ENCODE measurements at places on chromosomes 4 and X.

GRCh38 chr4:7979652-7979968, 39.9 kb upstream of the AFAP1 start:
- no peak for DNase-seq

- no peak for DNase-seq
Observed at GRCh38 chr4:62226082-62226481, 1026.0 kb downstream of the ADGRL3 start.

DNA sequence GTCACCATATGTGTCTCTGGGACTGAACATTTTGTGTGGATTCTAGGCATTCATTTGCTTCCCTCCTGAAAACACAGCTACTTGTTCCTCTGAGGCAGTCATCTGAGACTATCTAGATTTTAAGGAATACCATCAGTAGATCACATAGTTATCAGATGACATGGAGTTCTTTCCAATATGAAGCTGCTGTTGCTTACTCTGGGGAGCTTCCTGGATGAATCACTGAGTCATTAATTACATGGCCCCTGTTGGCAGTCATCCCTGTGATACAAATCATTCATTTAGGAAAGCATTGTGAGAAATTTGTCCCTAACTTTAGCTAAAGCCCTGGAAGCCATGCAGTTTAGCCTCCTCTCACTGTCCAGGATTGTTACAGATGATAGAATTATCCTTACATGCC, 98.2 kb upstream of the ARSJ start:
- peak; percentile 70 for DNase-seq

DNA sequence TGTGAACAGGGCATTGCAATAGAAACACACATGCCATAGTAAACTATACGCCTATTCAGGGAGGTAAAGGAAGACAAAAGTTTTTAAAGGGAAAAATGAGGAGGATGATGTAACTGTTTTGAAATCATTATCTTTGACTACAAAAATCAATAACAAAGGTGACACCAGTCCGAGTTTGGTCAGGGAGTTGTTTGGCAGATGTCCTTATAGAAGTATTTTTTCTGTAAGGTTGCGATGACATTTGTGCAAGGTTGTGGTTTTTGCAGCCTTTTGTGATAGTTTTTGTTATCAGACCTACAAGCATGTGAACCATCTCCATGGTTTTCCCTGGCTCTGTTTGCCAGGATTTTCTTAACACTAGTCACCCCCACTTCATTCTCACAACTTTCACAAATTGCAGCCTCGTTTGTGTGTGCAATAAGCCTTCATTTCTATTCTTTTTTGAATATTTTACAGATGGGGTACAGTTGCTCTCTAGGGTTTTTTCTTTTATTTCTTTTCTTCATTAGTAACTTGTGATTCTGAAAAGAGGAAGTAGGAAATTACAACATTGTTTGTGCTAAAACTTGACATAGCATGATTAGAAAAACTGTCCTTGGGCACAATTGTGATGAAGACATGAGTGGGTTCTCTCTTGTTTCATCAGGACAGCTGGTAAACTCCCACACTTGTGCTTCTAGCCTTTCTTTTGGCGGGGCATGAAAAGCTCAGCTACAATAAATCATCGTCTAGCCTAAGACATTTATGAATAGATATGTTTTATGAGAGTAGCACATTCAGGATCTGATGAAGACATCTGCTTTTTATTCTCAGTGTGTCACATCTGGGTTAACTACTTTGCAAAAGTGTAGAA, 60.2 kb upstream of the PNPLA4 start:
- DNase-seq = no peak

- DNase-seq = no peak
Observed at GRCh38 chr4:111649308-111649707, 495.9 kb upstream of the FAM241A start.

DNA sequence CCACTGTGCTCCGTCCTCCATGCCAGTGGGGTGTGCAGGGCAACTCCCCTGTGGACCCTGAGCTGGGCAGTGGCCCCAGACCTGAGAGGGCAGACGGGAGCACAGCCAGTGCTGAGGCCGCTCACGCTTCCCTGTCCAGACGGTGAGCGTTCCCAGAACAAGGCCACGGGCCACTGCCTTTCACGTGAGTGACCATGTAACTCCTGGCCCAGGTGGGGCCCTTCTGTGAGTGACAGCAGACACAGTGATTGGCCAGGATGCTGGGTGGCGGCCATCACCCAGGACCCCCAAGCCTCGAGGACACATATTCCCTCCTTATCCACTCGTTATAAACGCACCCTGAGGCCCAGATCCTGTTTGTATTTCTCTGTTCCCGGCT, 10.5 kb downstream of the NSG1 start:
- DNase-seq = no peak

DNA sequence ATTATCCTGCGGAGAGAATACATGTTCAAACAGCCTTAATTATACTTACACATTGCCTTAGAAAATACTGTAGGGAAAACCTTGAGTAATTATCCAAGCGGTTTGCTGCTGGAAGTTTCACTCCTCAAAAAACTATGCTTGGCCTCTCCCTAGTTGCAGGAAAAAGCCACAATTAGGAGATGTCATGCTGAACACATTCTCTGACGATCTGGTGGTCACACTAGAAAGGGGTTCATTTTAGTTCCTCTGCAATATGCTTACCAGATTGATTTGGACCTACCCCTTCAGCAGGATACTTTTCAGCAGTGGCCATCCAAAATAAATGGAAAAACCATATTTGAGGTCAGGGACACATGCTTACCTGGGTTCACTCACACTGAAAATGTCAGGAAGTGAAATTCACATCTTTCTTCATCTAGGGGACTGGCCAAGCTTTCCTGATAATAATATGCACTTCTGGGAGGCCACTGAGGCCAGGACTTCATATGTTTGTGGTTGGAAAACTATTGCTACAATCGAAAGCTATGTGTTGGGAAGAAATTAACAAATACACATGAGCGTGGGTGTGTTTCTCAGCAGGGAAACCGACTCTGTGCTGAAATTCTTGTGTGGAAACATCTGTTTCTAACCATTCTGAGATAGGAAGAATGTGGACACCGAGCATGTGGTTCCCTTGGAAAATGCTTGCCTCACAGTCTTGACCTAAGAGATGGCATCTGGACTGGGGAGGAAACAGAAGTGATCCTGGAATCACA, 68.8 kb downstream of the ATXN3L start:
- peak; percentile 44 for DNase-seq

DNA sequence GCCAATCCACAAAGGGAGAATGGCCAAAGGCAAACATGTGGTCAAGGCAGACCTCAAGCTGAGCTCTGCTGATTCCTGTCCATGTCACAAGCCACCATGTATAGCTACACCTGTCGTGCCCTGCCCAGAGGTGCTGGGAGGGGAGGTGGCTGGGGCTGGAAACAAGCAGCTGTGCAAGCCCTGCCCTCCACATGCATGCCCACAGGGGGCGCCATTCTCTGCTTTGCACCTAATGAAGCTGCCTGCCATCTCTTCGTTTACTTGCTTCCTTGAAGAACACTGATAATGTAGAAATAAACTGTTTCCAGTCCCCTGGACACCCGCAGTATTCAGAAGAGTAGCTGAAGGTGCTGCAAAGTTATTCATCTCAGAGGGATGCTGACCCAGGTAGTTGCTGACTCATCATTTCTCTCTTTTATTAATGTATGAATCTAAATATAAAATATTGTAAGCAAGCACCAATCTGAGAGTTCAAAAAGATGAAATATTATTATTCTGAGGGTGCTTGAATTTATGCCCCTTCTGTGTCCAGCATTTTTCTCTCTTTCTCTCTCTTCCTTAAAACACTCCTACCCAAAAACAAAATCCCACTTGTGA, 278.6 kb downstream of the ADGRA3 start:
- DNase-seq = no peak

- DNase-seq = no peak
Observed at GRCh38 chrX:57674861-57675260, 5.2 kb downstream of the NLRP2B start.

GRCh38 chr4:68581383-68582338, 5.5 kb upstream of the UGT2B17 start:
- DNase-seq = no peak

DNA sequence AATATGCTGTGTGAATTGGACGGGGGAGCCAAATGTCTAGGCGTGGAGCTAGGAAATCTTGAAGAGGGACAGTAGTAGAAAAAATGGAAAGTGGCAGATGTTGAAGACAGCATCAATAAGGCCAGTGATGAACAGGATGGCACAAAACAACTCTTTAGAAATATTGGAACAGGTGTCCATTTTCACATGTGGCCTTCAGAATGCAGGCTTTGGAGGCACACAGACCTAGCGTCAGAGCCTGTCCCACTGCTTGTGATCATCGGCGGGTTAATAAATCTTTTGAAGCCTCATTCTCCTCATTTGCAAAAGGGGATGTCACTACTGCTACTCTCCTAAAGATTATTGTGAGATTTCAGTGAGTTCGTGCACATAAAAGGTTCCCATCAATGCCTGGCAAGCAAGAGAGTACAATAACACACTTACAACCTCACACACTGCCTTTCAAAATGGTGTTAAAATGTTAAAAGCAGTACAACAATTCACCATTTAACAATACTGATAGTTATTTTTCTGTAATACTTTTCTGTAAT, 2.4 kb downstream of the PDLIM3 start:
- no peak for DNase-seq

DNA sequence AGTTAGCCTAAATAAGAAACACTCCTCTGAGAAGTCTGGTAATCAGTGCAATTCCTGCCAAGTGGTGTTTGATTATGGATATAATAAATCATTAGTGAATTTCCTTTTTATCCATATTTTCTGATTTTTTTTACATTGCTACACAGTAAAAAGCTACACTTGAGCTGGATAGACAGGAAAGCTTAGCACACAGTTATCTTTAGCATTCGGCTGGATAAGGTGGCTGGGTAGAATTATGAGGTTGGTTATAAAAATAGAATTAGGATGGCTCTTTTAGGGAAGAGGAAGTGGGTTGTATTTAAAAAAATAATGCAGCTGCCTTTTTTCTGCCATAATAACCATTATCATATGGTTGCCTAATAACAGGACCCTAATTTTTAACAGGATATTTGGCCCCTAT, 460.6 kb downstream of the NAF1 start:
- DNase-seq = no peak

GRCh38 chr4:128301979-128302378, 14.4 kb upstream of the PGRMC2 start:
- no peak for DNase-seq

DNA sequence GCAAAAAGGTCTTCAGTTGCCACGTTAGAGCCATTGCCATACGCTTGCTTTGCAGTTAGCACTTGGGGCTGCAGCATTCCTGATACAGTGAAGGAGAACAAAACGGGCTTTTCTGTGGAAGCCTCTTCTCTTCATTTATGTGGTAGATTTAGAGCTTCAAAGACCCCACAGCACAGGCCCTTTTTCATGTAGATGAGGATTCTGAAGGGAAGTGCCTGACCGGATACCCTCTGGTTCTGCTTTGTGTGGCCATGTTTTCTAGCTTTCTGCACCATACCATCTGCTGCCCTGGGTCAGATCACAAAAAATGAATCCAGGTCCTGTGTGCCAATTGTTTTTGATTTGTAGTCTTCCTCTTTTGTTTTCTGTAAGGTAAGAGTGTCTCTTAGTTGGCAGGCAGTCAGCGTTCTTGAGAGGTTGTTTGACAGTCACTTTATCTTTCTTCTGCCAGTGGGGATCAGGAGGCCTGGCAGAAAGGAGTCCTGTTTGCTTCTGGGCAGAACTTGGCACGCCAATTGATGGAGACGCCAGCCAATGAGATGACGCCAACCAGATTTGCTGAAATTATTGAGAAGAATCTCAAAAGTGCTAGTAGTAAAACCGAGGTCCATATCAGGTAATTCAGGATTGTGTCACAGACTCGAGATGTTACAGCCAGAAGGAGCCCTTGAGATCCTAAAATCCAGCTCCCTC, 7.7 kb downstream of the LAP3 start:
- no peak for DNase-seq

- DNase-seq = no peak
Observed at GRCh38 chr4:8157496-8157895, 1.1 kb downstream of the ABLIM2 start.

GRCh38 chrX:110317061-110317819, 645 bp downstream of the AMMECR1 start:
- no peak for DNase-seq

- DNase-seq = no peak
Observed at GRCh38 chrX:2550328-2551020, 49.7 kb upstream of the DHRSX start.

GRCh38 chrX:75968293-75968692, 183.2 kb upstream of the MAGEE2 start:
- DNase-seq = no peak

GRCh38 chrX:49977319-49978090, 55.1 kb downstream of the CLCN5 start:
- no peak for DNase-seq

GRCh38 chrX:41705680-41706374, 17.1 kb downstream of the GPR34 start:
- DNase-seq = no peak

- no peak for DNase-seq
Observed at GRCh38 chrX:110561034-110561433, 202.4 kb downstream of the RTL9 start.

GRCh38 chr4:38531141-38531727, 132.8 kb upstream of the KLF3 start:
- no peak for DNase-seq

DNA sequence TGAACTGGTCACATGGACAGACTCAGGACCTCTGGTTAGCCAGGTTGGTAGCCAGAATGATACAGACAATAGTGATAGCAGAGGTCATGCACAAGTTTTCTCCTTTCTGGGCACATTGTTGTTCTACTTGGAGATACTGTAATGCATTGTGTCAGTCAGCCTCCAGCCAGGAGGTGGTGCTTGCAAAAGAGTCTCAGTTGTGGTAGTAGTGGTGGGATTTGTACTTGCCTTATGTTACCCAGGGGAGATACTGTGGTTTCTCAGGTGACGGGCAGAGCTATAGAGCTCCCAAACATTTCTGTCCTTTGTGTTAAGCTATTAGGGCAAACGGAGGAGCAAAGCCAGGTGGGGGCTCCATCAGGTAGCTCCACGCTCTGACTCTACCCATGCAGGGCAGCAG, 190.5 kb downstream of the STPG2 start:
- DNase-seq = no peak

DNA sequence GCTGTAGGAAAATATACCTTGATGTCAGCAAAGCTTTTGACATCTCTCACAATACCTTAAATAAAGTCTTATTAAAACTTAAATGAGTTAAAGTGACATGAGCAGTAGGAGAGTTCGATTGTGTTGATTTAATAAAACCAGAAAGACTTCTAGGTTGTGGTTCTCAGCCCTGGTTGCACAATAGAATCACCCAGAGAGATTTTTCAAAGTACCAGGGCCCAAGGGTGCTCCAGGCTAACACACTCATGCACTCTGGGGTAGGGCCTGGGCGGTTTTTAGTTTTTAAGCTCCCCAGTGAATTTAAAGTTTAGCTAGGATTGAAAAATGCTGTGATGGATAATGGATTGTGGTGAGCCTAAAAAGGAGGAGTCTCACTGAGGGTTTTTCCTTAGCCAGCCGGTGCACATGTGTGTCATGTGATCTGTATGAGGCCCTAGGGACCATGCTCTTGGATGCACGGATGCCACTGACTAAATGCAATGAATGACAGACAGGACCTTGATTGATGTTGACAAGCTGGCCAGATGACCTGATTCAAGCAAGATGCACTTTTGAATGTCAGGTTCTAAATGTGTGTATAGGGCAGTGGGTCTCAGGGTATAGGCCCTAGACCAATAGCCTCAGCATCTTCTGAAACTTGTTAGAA, 185.0 kb downstream of the PTTG2 start:
- no peak for DNase-seq
